ENCODE measurements at places on chromosomes 1 and 21.

DNA sequence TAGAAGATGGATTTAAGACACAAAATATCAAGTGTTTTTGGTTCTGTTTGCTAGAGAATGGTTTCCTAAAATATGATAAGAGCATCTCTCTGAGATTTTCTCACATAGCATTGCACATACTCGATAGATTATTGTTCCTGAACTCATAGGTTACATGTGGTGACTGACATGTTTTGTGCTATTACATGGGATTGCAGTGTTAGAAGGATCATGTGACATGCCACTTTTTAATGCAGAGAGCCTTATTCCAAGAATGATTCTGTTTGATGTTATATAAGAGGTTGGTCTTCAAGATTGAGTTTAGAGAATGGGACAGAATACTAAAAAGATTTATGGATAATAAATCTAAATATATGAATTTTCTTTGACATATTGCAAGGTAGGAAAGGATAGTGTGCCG, 34.4 kb upstream of the SPAG17 start:
- no peaks in the 10 kb centered on the region for H3K4me1 ChIP-seq
- H3K27me3 ChIP-seq: no peaks in the 10 kb centered on the region
- H3K4me3 ChIP-seq: no peak overlapping the region
- H3K36me3 ChIP-seq: no peaks in the 10 kb centered on the region
- DNase-seq: no peak

- no peaks in the 10 kb centered on the region for H3K36me3 ChIP-seq
- no peaks in the 10 kb centered on the region for H3K27me3 ChIP-seq
Measured at GRCh38 chr1:25017436-25018109, 87.5 kb upstream of the RUNX3 start.

DNA sequence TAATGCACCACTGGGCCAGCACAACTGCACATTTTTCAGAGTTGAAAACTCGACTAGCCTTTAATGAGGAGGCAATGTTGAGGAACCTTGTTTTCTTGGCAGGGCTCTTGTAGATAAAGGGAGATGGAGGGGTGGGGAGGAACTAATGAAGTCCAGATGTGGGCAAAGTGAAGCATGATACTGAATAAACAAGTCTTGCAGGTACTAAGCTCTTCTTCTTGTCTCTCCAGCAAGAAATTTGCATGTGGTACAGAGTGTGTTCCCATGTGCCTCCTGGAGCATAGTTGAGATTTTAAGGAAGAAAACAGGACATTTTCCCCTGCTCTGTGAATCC, 47.0 kb downstream of the PLPP3 start:
- H3K4me1 ChIP-seq: no peaks in the 10 kb centered on the region
- H3K27me3 ChIP-seq: no peaks in the 10 kb centered on the region
- no peak for DNase-seq
- no peak overlapping the region for H3K27ac ChIP-seq
- H3K36me3 ChIP-seq: no peaks in the 10 kb centered on the region

DNA sequence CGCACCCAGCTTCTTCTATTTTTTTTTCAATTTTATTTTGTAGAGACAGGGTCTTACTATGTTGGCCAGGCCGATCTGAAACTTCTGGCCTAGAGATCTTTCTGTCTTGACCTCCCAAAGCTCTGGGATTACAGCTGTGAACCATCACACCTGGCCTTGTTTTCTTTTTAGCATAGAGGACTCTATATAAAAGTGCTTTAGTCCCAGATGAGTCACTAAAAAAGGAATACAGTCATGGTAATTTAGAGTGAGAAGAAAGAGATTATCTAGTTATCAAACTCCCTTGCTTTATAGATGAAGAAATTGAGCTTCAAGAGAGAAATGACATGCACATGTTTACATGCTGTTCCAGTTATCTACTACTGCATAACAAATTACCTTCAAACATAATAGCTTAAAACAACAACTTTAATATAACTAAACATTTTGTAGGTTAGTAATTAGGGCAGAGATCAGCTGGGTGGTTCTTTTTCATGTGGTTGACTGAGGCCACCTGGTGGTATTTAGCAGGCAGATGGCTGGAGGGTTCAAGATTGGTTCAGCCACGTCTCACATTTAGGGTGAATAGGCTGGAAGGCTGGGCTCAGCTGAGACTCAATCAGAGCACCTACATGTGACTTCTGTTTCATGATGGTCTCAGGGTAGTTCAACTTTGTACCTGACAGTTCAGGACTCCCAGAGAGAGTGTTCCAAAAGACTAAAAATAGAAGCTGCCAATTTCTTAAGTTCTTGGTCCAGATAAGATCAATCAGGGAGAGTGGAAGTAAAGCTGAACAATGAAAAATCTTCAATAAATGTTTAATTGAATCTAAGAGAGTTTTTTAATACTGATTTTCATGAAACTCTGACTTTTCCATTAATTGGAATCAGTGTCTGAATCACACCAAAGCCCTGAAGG, 16.9 kb upstream of the MTF2 start:
- H3K36me3 ChIP-seq: no peaks in the 10 kb centered on the region
- no peaks in the 10 kb centered on the region for H3K4me1 ChIP-seq
- peaks cover 6% of the 10 kb centered on the region for H3K27me3 ChIP-seq
- peak; percentile 76 for DNase-seq

Data from CD4-positive, CD25-positive, alpha-beta regulatory T cell (primary cell).